ENCODE measurements at places on chromosomes 2 and 18.
A peak's percentile ranks its signal among the peaks of the same experiment; 100 is the strongest.

- DNase-seq, result no peak
These were observed 33.2 kb upstream of the MTIF2 start for GRCh38 chr2:55302241-55302640.

DNA sequence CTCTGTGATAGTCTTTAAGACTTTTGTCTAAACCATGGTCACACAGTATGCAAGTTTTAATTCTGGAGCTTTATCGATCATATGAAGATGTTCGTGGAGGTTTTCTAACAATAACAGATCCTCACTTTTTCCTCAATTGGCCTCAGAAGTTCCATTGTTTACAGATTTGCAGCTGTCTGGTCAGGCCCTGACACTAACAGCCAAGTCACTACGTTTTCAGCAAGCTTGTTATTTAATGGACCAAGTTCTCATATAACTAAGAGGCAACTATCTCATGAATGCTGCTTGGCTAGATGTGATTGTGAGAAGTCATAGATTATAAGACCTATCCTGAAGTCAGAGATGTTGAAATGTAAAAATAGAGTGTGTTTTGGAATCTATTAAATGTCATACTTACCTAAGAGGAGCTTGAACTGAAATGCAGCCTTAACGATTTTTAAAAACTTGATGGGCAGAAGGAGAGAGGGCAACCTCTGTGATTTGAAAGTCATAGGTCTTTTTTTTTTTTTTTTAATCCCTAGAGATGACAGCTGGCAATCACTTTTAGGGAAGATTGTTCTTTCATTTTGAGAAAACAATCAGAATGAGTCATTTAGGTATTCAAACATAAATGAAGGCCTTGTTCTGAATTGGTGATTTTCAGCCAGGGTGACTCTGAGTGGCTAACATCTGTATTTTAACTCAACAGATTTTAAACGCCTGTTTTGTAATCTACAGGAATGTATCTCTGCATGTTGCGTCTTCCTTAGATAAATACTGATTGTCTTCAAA, 48.4 kb upstream of the NEMP2 start:
- DNase-seq, result no peak

- DNase-seq, result no peak
These were observed 167.0 kb upstream of the ITGA4 start for GRCh38 chr2:181290182-181290581.

- no peak for DNase-seq
These were observed 135.8 kb downstream of the IKZF2 start for GRCh38 chr2:213015387-213016165.

GRCh38 chr2:67006373-67006960, 390.7 kb upstream of the ETAA1 start:
- DNase-seq, result no peak

- DNase-seq, result no peak
These were observed 220.2 kb upstream of the SIX2 start for GRCh38 chr2:45229411-45229810.

DNA sequence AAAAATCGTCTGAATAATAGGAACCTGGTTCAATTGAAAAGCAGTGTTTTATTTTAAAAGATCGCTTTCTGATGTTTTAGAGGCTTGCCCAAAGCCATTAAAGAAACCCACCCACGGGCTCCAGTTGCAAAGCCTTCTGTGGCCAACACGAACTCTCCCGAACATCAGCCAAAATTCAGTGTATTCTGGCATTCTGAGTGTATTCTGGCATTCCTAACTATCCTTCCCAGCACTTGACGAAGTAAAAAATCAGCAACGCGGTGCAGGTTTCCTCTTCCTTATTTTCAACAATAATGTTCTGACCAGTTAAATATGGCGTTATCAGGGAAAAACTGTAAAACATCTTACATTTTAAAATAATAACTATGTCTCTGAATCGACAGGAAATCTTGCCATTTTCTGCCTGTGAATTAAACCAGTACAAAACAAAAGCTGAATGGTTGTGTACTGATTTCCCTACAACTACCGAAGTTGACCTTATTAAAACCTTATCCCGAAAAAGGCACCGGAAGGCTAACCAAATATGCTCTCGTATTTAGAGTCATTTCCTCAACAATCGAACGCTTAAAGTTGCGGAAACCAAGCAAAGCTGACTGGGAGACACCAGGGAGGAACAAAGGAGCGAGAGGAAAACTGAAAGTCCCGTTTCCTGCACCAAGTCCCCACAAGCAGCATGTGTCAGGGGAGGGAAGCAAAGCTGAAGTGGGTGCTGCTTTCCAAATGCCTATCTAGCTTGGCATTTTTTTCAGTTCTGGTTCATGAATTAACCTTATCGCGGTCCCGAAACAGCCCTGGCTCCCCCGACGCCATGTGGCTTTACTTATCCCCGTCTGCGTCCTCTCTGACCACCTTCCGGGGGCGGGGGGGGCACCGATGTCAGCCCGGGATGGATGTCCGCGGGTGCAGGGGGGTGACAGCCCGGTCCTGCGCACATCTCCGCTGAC, 44.3 kb downstream of the ZNF516 start:
- DNase-seq, result no peak

- no peak for DNase-seq
These were observed 36.4 kb downstream of the CCDC150 start for GRCh38 chr2:196675963-196676362.

GRCh38 chr18:9575558-9575957, 38.8 kb downstream of the PPP4R1 start:
- peak; percentile 71 for DNase-seq

DNA sequence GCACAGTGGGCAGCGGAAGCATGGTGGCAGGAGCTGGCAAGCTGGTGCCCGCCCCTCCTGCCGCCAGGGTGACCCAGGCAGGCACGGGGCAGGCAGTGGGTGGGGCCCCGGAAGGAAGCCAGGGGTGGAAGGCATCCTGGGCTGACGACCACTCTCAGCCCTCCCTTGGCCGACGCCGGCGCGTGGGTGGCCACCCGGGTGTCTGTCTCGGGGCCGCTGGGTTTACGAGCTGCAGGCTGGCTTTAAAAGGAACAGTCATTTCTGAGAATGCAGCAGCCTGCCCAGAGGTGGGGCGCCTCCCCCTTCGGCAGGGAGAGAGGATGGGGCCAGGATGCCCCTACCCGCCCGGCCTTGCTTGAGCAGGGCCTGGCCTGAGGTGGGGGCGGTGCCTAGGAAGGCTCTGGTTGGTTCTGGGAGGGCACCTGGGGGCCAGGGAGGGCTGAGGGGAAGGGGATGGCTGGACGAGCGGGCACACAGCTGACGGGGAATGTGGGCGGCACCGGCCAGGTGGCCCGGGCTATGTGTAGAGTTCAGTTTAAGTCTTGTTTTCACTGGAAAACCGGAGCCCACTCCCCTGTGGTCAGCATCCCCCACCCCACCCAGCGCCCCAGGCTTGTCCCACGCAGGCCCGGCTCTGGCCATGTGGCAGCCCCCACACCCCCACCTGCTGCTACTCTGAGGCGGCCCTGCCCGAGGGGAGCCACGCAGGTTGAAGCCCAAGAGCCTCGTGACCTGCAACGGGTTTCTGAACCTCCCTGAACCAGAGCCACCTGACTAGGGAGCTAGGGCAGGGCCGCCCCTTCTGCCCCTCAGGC, 6.3 kb downstream of the BOK start:
- no peak for DNase-seq
